Activated CD4-positive, alpha-beta T cell treated with anti-CD3 and anti-CD28 coated beads, Interleukin-2, amount 10 ng/mL, durations not matched to agents 7 days and 5 days (primary cell): ENCODE measurements at places on chromosomes 13 and 19. TPM values are rescaled to one million over a fixed set of nuclear protein-coding genes. Genes with fewer than 3 reads are reported as not detected.

Gene ZNF135
- 0.77 TPM for total RNA-seq

Gene URAD
- not detected for total RNA-seq

Gene DBP
- total RNA-seq, result 24.1 TPM

DNA sequence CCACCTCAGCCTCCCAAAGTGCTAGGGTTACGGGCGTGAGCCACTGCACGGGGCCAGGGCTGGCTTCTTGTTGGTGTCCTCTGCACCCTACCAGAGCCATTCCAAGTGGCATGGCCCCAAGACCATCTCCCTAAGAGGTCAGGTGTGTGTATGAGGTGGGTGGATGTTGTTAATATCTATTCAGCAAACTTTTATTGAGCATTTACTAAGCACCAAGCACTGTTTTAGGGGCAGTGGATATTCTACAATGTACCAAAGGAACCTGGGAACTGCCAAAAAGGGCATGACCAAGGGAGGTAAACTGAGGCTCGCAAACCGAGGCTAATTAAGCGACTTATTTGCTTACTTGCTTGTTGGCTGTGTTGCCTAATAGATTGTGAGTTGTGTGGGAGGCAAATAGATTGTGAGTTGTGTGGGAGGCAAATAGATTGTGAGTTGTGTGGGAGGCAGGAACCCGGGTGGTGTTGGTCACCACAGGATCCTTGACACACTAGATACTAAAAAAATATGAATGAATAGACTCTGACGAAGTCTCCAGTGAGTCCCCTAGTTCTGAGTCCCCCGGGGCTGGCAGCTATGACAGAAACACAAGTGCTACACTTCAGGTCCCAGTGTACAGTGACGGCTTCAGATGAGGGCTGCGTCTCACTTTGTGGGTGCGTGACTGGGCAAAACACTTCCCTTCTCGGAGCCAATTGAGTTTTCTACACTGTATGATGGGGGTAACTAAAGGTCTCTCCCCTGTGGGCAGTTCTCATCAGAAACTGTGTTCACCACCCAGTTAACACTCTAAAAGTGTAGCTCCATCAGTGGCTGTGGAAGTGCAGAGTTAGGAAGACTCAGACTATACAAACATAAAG is 5.0 kb upstream of the BICRA start:
- DNase-seq, result no peak

DNA sequence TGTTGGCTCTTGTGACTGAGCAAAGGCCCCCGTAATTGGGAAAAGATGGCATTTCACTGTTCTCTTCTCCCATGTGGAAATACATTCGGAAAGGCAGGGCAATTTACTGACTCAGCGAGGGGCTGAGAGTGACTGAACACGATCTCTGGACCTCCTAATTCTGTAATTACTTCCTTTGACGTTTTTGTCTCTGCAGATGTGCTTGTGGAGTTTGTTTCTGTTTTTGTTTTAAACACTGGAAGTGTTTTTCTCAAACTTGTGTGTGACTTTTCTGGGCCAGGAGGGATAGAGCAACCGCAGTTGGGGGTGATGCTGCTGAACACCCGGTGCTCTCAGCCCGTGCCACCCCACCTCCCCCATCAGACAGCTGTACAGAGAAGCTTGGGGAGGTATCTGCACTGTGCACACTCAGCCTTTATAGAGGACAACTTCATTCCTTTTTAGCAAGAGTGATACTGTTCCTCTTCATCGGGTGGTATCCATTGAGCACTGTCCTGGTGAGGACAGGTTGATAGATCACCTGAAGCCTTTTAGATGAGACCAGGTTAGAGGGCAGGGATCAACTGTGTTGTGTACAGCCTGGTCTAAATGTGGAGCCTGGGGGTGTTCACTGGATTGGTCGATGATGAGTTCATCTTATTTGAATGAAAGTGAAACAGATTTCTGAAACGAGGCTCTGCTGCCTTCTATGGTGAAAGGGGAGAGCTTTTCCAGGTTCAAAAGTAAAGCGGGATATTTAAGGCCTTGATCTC is 117.4 kb downstream of the ESD start:
- DNase-seq, result peak; percentile 65

GRCh38 chr19:42422901-42423461 is 4.2 kb downstream of the LIPE start:
- DNase-seq, result peak; percentile 57

- DNase-seq, result no peak
These were observed 909.5 kb upstream of the GPC6 start for GRCh38 chr13:92317066-92317465.
